ENCODE measurements at places on chromosomes 7 and 10. TPM values are rescaled to one million over a fixed set of nuclear protein-coding genes. Genes with fewer than 3 reads are reported as not detected.

DNA sequence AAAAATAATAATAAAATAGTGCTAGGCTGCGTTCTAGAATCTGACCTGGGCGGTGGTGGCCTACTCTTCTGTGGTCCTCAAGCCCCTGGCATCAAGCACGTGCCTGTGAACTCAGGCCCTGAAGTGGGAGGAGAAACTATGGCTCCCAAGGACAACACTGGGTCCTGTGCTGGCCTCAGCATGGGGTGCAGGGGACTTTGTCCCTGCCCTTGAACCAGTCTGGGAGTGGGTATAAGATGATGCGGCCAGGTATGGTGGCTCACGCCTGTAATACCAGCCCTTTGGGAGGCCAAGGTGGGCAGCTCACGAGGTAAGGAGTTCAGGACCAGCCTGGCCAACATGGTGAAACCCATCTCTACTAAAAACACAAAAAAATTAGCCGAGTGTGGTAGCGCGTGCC is 5.5 kb downstream of the ZP3 start:
- no peak overlapping the region for H3K27ac ChIP-seq
- no peaks in the 10 kb centered on the region for H3K4me1 ChIP-seq
- H3K27me3 ChIP-seq = no peaks in the 10 kb centered on the region
- H3K4me3 ChIP-seq = no peak overlapping the region
- H3K36me3 ChIP-seq = no peaks in the 10 kb centered on the region
- no peak for DNase-seq

GRCh38 chr10:93940881-93941280 is 47.1 kb downstream of the SLC35G1 start:
- H3K4me1 ChIP-seq = peaks cover 7% of the 10 kb centered on the region
- no peak overlapping the region for H3K4me3 ChIP-seq
- no peak for DNase-seq
- H3K36me3 ChIP-seq = no peaks in the 10 kb centered on the region

DNA sequence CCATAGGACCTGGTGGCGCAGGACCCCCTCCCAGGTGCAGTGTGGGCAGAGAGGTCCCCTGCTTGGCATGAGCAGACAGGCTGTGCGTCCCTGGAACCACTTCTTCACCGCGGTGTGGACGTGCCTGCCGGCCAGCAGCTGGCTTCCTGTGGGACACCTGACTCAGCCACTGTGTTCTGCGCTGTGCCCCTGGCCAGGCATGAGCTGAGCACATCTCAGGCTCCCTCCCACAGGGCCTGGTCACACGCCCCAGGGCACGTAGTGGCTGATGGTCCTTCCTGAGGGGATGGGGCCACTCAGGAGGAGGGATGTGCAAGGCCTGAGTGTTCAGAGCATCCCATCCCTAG is 3.5 kb upstream of the DEPP1 start:
- H3K4me1 ChIP-seq = peaks cover 84% of the 10 kb centered on the region
- peak overlapping the region; percentile 87 for H3K27ac ChIP-seq
- peaks cover 7% of the 10 kb centered on the region for H3K36me3 ChIP-seq
- no peak for DNase-seq
- H3K27me3 ChIP-seq = no peaks in the 10 kb centered on the region
- peak overlapping the region; percentile 50 for H3K4me3 ChIP-seq

DNA sequence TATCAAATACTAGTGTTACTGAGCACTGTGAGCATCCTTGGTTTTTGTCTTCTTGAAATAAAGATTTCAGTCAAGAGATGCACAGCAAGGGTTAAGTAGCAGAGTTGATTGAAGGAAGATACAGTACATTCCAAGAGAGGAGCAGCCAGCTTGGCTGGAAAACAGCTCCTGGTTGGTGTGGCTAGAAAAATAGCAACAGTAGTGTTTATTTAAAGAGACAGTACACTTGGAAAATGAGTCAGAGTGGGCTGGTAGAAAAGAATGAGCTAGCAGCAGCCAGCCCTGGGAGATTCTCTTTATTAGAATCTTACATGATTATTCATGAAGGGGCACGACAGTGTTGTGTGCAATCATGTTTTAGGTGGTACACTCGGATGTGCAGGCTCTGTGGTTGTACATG is 1016.4 kb upstream of the SORCS1 start:
- H3K36me3 ChIP-seq = no peaks in the 10 kb centered on the region
- DNase-seq = no peak
- H3K27me3 ChIP-seq = no peaks in the 10 kb centered on the region

- no peak overlapping the region for H3K4me3 ChIP-seq
- no peak for DNase-seq
- no peaks in the 10 kb centered on the region for H3K27me3 ChIP-seq
These were observed 584.4 kb downstream of the GRM8 start for GRCh38 chr7:126668367-126668752.

- H3K4me3 ChIP-seq = no peak overlapping the region
- H3K36me3 ChIP-seq = peaks cover 3% of the 10 kb centered on the region
- DNase-seq = no peak
- H3K27me3 ChIP-seq = no peaks in the 10 kb centered on the region
- H3K4me1 ChIP-seq = peaks cover 53% of the 10 kb centered on the region
- peak overlapping the region; percentile 14 for H3K27ac ChIP-seq
These were observed 34.3 kb downstream of the FAM204A start for GRCh38 chr10:118307859-118308258.

DNA sequence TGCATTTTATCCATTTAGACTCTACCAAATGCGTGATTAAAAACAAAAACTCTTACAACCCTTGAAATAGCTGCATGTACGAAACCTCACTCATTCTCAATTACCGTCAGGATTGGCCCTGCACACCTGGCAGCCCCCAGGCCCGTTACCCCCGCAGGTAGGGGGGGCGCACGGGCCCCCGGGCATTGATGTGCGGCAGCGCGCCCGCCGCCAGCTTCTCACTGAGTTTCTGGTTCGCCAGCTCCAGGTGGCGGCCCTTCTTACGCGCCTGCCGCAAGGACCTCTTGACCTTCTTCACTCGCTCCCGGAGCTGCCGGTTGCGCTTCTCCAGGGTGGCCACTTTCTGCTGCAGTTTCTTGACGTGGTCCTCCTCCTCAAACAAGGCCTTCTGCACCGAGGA is 103.2 kb downstream of the CCDC3 start:
- no peaks in the 10 kb centered on the region for H3K36me3 ChIP-seq
- H3K4me3 ChIP-seq = no peak overlapping the region
- H3K27ac ChIP-seq = no peak overlapping the region
- DNase-seq = no peak
- H3K27me3 ChIP-seq = no peaks in the 10 kb centered on the region

DNA sequence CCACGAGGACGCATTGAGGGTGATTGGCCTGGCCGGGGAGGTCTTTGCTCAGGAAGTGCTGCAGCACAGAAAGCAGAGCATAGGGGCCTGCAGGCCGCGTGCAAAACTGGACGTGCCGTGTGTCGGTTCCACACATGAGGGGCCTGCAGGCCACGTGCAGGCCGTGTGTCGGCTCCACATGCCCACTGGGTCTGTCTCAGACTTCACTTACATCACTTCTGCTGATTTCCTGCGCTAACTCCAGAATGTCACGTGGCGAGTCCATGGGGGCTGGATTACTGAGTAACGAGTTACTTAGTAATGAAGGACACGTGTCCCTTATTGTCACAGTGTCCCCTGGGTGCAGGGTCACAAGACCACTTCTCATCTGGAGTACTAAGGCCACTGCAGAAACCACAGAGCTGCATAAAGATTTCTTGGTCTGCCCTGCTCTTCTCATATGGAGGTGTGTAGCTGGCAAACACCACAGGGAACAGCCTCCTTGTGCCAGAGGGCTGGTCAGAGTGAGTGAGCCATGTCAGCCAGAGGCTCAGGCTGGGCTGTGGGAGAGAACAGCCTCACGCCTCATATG is 60.8 kb downstream of the GDI2 start:
- H3K27me3 ChIP-seq = no peaks in the 10 kb centered on the region
- peaks cover 24% of the 10 kb centered on the region for H3K4me1 ChIP-seq
- H3K4me3 ChIP-seq = no peak overlapping the region
- H3K36me3 ChIP-seq = peaks cover 7% of the 10 kb centered on the region

GRCh38 chr10:27816320-27816719 is 70.7 kb upstream of the MKX start:
- H3K4me3 ChIP-seq = no peak overlapping the region
- no peak overlapping the region for H3K27ac ChIP-seq
- no peaks in the 10 kb centered on the region for H3K36me3 ChIP-seq

DNA sequence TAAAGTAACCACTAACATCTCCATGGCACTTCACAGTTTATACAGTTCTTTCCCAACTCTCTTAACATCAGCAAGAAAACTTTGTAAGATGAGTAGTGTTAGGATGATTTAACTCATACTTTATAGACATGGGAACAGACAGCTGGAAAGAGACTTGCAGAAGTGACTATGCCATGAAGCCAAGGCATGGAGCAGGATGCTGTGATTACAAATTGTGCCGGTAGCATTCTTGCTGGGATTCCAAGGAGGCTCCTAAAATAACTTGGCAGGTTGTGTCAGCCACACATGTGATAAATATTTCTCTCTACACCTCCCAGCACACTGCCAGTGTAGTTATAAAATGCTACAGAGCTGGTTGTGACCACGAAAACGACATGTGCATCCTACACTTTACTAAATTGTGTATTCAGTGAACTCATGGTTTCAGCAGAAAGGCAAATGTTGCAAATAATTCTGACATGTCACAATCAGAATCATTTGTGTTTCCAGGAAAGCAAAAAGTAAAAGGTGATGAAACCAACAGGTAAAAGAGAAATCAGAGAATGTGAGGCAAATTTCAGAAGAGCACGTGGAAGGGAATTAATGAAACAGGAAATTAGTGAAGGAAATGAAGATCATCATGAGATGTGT is 5.6 kb upstream of the CYP3A4 start:
- no peaks in the 10 kb centered on the region for H3K4me1 ChIP-seq
- no peak for DNase-seq
- H3K36me3 ChIP-seq = no peaks in the 10 kb centered on the region
- H3K27ac ChIP-seq = no peak overlapping the region
- no peak overlapping the region for H3K4me3 ChIP-seq

DNA sequence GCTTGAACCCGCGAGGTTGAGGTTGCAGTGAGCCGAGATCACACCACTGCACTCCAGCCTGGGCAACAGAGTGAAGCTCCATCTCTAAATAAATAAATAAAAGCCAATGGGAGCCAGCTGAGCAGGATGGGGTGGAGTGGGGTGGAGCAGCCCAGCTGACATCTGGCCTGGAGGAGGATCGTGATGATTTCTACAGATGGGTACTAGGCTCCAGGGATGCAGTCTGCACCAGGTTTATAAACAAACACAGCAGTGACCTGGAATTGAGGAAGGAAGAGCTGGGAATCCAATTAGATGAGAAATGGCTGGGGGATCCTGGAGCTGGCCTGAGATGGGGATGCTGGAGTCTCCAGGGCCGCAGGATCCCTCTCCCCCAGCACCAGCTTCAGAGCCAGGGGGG is 7.3 kb upstream of the GRIFIN start:
- H3K4me1 ChIP-seq = peaks cover 24% of the 10 kb centered on the region
- H3K27me3 ChIP-seq = no peaks in the 10 kb centered on the region
- DNase-seq = no peak
- no peak overlapping the region for H3K27ac ChIP-seq
- H3K4me3 ChIP-seq = no peak overlapping the region
- H3K36me3 ChIP-seq = no peaks in the 10 kb centered on the region

- H3K4me3 ChIP-seq = no peak overlapping the region
- no peak overlapping the region for H3K27ac ChIP-seq
- no peaks in the 10 kb centered on the region for H3K27me3 ChIP-seq
- DNase-seq = no peak
- no peaks in the 10 kb centered on the region for H3K36me3 ChIP-seq
- H3K4me1 ChIP-seq = no peaks in the 10 kb centered on the region
These were observed 23.6 kb upstream of the COBL start for GRCh38 chr7:51340029-51340838.

GRCh38 chr10:24452030-24452429 is 243.1 kb downstream of the KIAA1217 start:
- H3K4me3 ChIP-seq = no peak overlapping the region
- no peaks in the 10 kb centered on the region for H3K36me3 ChIP-seq
- no peaks in the 10 kb centered on the region for H3K27me3 ChIP-seq
- DNase-seq = no peak
- H3K4me1 ChIP-seq = peaks cover 30% of the 10 kb centered on the region

GRCh38 chr10:32481606-32482005 is 35.7 kb downstream of the CCDC7 start:
- no peaks in the 10 kb centered on the region for H3K27me3 ChIP-seq
- peaks cover 11% of the 10 kb centered on the region for H3K36me3 ChIP-seq
- no peak for DNase-seq
- H3K4me1 ChIP-seq = no peaks in the 10 kb centered on the region
- H3K27ac ChIP-seq = no peak overlapping the region

- no peak for DNase-seq
- H3K4me1 ChIP-seq = no peaks in the 10 kb centered on the region
- no peaks in the 10 kb centered on the region for H3K27me3 ChIP-seq
- H3K27ac ChIP-seq = no peak overlapping the region
- no peak overlapping the region for H3K4me3 ChIP-seq
- no peaks in the 10 kb centered on the region for H3K36me3 ChIP-seq
These were observed 47.5 kb downstream of the CARD11 start for GRCh38 chr7:2996141-2996540.

- H3K4me3 ChIP-seq = no peak overlapping the region
- H3K27me3 ChIP-seq = no peaks in the 10 kb centered on the region
- H3K4me1 ChIP-seq = no peaks in the 10 kb centered on the region
These were observed 497.3 kb upstream of the GALNT17 start for GRCh38 chr7:70634610-70635068.

GRCh38 chr10:86756511-86757112 is at the start of gene BMPR1A:
Gene BMPR1A, plus strand, starts transcription at chr10:86756619. Its CDS starts 119,400 bp downstream, at chr10:86876019.
- no peak for DNase-seq
- no peaks in the 10 kb centered on the region for H3K27me3 ChIP-seq
- H3K36me3 ChIP-seq = no peaks in the 10 kb centered on the region

- H3K4me1 ChIP-seq = peaks cover 10% of the 10 kb centered on the region
- no peaks in the 10 kb centered on the region for H3K27me3 ChIP-seq
- no peak for DNase-seq
- H3K27ac ChIP-seq = no peak overlapping the region
- no peaks in the 10 kb centered on the region for H3K36me3 ChIP-seq
- H3K4me3 ChIP-seq = no peak overlapping the region
These were observed 65.6 kb upstream of the PDGFA start for GRCh38 chr7:585229-585711.

DNA sequence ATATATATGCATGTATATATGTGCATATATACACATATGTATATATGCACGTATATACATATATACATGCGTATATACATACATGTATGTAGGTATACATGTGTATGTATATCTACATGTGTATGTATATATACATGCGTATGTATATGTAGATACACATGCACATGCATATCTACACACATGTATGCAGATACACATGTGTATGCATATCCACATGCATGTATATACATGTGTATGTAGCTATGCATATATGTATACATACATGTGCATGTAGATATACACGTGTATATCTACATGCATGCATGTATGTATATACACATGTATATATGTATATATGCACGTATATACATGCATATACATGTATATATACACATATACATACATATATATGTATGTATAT is 95.8 kb upstream of the STEAP4 start:
- no peaks in the 10 kb centered on the region for H3K36me3 ChIP-seq
- H3K4me3 ChIP-seq = no peak overlapping the region
- H3K27ac ChIP-seq = no peak overlapping the region
- DNase-seq = no peak
- H3K4me1 ChIP-seq = no peaks in the 10 kb centered on the region
- H3K27me3 ChIP-seq = no peaks in the 10 kb centered on the region

ATOH7 gene
- total RNA-seq = not detected

R3HCC1L gene
- total RNA-seq = 14.3 TPM

MINDY3 gene
- 29.6 TPM for total RNA-seq

SPDYE18 gene
- total RNA-seq = not detected

MALRD1 gene
- 5.3 TPM for total RNA-seq

OPN1SW gene
- total RNA-seq = not detected

CHST3 gene
- 80.6 TPM for total RNA-seq

KLHL7 gene
- total RNA-seq = 22.7 TPM

TFR2 gene
- total RNA-seq = 0.35 TPM

Measured in thoracic aorta (tissue), 2 donors.